ENCODE measurements at places on chromosomes 5 and 9. TPM values are rescaled to one million over a fixed set of nuclear protein-coding genes. Genes with fewer than 3 reads are reported as not detected.

The SV2C gene
- total RNA-seq = not detected

The OTULINL gene
- 26.3 TPM for total RNA-seq

The GABBR2 gene
- 0.14 TPM for total RNA-seq

The LPAR1 gene
- 22.1 TPM for total RNA-seq

The GAPVD1 gene
- total RNA-seq = 14.5 TPM

The PFN3 gene
- not detected for total RNA-seq

The IFNA2 gene
- total RNA-seq = not detected

The PPP3R2 gene
- total RNA-seq = not detected

The TAL2 gene
- 0.12 TPM for total RNA-seq

The MEIKIN gene
- total RNA-seq = not detected

The SEMA5A gene
- under 0.01 TPM for total RNA-seq

The PRDM9 gene
- total RNA-seq = 0.02 TPM

The PCDHA9 gene
- not detected for total RNA-seq

The FBLL1 gene
- total RNA-seq = 0.14 TPM

Data from A549 treated with AZD2906 at 1 μM for 4 hours (cell line).